Activated effector memory CD4-positive, alpha-beta T cell treated with anti-CD3 and anti-CD28 coated beads, Interleukin-2, amount 50 U/mL, for 16 hours (primary cell): ENCODE measurements at places on chromosomes 5 and 9.
A peak's percentile ranks its signal among the peaks of the same experiment; 100 is the strongest.

GRCh38 chr5:158819095-158819494 is 280.6 kb downstream of the EBF1 start:
- no peak for DNase-seq

GRCh38 chr5:83614841-83615240 is 105.8 kb downstream of the HAPLN1 start:
- DNase-seq, result no peak

DNA sequence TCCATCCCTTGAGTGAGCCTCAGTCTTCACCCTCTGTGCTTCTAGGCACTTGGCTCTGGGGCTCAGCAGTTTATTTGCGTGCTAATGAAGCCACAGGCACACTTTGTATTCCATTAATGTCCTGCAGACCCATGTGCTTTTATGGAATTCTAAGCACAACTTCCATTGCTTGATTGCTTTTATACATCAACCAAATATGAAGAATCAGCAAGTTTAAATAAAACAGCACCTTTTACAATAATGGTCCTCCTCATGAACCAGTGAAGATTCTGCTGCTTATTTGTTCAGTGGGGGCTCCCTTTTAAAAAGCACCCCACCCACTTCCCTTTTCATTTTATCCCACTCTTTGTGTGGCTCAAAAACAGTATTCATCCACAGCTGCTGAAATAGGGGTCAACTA is 60.2 kb downstream of the DCP2 start:
- DNase-seq, result no peak

DNA sequence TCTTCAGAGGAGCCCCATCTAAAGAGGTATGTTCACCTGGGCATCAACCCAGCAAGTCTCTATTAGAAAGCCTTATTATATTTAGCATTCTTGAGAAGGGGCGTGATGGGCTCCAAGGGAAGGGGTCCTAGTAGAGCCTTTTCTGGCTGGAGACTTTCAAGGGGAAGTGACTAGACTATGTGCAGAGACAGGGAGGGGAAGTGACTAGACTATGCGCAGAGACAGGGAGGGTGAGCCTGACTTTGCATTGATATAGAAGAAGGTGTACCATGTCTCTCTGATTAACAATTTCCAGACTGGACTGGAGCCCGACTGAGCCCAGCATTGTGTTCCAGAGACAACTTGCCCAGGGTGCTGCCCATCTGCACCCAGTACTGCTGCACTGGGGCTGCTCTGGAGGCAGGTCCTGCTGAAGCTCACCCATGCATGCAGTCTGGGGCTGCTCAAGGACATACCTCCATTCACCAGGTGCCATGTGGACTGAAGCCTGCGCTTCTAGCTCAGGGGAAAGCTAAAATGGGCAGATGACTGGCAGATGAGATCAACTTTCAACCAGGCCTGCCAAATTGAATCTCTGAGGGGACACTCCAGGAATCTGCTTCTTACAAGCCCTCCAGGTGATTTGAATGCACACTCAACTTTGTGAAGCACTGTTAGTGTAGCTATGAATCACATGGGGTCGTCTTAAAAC is 83.0 kb upstream of the GNA14 start:
- no peak for DNase-seq

DNA sequence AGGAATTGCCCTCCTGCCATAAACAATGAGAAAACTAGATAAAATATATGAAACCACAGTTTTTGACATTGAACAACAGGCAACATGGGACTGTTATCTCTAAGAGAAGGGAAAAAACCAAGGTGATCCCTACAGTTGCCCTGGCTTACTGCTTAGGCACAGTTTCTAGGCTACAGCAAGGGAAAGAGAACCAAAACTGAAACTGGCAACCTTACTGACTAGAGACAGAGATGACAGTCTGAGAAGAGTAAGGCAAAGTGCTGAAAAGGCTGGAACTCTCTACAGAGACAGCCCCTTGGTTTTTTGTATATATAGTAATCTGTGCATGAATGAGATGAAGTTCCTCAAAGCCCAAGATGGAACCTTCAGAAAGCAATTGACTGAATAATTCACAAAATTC is 36.2 kb upstream of the REEP2 start:
- no peak for DNase-seq

- DNase-seq, result no peak
Observed at GRCh38 chr5:145497052-145497451, 338.1 kb downstream of the PRELID2 start.

DNA sequence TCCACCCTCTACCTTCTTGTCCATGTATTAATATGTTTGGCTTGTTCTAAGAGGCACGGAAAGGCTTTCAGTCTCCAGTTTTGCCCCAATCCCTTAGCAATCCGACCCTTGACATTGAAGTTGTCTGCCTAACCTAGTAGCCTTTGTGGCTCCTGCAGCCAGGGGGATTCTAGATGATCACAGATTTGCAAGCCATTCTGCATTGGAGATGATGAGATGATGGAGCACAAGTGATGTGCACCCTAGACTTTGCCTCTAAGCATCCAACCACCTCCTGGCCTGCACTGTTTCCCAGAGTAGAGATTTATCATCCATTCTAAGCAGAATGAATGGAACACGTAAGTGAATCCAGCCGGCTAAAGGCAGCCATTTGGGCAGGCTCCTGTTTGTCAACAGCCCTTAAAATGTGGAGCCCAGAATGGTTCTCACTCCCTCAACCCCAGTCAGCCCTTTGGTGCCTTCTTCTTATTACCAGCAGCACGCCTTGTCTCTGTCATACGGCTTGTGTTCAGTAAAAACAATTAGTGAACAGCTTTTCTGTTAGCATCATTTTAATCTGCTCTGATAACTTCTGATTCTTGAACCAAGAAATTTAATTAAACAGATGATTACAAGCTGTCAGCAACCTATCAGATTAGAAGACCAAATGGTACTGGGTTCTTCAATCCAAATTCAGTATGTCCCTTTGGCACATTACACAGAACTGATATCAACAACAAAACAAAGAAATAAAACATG is 5.7 kb upstream of the TRAF1 start:
- DNase-seq, result no peak

DNA sequence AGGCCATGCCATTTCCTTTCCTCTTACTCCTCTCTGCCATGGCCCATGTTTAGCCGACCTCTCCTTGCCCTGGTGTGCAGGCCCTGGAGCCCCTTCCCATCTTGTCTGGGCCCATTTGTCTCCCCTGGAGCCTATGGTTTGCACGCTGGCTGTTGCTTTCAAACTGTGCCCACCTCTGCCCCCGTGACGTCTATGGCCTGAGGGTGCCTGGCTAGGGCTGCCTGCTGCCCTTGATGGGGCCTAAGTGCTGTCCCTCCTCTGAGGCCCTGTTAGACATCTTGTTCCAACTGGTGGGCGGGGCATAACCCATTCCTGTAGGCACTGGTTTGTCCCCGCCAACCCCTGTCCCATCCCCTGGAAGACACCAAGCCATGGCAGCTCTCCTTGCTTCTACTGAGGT is 22.7 kb upstream of the ENHO start:
- DNase-seq, result peak; percentile 47

GRCh38 chr9:111154081-111154562 is 115.9 kb upstream of the LPAR1 start:
- no peak for DNase-seq

DNA sequence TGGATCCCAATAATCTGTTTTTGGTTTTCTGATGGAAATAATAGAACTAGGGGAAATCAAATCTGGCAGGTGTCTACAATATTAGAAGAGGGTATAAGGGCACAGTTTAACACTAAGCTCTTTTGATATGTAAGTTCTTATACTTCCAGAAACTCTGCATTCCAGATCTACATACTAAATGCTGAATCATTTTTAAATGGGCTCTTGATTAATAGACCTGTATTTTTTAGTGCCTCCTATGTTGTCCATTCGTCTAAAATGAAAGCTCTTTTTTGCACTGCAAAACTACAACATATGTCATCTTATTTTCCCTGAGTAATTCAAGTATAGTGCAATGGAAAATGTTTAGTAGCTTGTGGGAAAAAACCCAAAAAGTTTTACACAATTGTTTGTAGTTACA is 44.2 kb downstream of the NR6A1 start:
- no peak for DNase-seq

GRCh38 chr9:92444841-92445240 is 20.6 kb upstream of the OMD start:
- no peak for DNase-seq

- DNase-seq, result no peak
Observed at GRCh38 chr5:158821331-158821730, 278.4 kb downstream of the EBF1 start.

- DNase-seq, result no peak
Observed at GRCh38 chr9:86434039-86434726, 80.0 kb upstream of the TUT7 start.

- no peak for DNase-seq
Observed at GRCh38 chr5:97151370-97151769, 9.0 kb upstream of the LIX1 start.

DNA sequence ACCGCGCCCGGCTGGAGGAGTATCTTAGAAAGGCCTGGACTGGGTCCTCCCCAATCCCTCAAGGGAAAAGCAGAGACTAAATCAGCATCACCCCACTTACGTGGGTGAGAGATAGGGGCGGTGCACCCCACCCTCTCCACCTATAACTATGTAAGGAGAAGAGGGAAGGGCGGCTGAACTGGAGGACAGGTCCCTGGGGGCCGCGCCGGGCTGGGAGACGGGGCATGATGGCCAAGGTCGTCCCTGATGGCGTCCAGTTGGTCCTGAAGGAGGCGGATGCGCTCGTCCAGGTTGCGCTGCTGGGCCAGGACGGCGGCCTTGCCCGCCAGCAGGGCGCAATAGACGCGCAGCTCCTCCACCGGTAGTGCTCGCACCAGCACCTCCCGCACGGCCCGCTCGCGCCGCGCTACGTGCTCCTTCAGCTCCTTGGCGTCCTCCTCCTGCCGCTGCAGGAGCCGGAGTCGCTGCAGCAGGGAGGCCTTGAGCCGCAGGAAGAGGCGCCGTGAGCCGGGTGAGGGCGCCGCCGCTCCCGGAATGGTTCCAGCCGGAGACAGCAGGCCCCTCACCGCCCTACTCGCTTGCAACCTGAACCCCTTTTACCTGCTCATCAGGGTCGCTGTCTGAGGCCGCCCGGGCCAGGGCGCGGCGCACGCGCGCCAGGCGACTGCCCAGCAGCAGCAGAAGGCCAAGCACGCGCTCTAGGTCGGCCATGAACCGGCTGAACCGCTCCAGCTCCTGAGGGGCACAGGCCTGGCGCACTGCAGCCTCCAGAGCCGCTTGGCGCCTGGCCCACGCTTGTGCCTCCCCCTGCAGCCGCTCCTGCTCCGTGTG is 7.6 kb downstream of the SHROOM1 start:
- no peak for DNase-seq

DNA sequence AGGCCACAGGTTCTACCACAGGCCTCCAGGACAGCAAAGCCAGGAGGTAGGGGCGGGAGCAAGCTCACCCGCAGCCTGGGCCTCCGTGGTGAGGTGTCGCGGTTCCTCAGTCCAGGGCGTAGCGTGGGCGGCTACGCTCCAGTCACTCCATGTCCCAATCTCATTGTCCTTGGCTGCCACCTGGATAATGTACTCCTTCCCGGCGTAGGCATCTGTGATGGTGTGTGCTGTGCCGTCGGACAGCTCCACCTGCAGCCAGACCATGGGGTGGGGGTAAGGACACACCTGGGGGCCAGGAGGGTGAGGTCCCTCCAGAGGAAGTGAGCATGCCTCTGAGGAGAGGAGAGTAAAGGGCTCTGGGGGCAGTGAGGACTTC is 29.8 kb upstream of the ENHO start:
- peak; percentile 57 for DNase-seq

GRCh38 chr5:181283347-181283746 is 22.4 kb upstream of the TRIM52 start:
- no peak for DNase-seq

DNA sequence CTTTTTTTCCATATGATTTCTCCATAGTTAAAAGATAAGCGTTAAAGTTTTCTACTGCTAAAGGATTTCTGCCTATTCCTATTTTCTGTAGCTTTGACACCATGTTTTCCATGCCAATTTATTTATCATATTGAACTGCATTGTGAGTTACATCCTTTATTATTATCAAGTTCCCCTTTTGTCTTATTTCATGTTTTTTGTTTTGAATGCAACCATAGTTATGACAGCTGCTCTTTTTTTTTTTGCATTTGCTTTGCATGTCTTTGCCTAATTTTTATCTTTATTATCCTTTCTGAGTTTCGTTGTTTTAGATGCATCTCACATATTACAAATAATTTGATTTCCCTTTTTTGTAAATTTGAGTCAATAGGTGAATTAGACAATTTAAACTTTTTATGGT is 161.5 kb downstream of the DEPDC1B start:
- DNase-seq, result no peak

GRCh38 chr9:132143359-132143758 is 18.5 kb upstream of the NTNG2 start:
- DNase-seq, result no peak

DNA sequence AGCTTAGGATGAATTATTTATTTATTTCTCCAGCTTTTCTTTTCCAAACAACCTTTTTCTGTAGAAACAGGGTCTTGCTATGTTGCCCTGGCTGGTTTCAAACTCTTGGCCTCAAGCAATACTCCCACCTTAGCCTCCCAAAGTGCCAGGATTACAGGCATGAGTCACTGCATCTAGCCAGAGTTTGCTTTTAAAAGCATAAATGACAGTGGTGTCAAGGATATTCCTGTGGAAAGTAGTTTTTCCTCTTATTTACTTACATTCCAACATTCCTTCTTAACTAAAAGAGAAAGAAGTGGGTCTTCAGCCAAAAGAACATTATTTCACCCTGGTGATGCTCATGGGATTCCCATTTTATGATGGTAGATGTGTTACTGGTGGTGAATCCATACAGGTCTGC is 62.4 kb downstream of the GRIA1 start:
- no peak for DNase-seq

DNA sequence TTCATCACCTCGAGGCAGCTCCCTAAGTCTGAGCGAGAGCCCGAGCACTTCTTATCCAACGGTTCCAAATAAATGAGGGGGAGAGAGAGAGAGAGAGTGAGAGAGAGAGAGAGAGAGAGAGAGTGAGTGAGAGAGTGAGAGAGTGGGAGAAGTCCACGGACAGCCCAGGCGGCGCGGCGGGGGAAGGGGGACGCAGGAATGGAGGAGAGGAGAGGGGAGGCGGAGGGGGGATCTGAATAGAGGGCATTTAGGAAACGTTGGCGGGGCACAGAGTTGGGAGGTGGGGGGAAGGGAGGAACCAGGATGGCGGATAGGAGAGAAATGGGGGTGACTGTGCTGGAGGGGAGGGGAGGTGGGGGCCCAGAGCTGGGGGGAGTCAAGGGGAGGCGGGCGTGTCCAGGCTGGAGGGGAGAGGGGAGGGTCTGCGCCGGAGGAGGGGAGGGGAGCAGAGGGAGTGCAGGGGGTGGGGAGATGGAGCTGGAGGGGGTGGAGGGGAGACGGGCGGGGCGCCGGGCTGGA is 398 bp upstream of the BASP1 start:
- DNase-seq, result no peak
